ENCODE measurements at places on chromosomes 3 and 15. TPM values are rescaled to one million over a fixed set of nuclear protein-coding genes. Genes with fewer than 3 reads are reported as not detected.

FAM219B gene
- 58.0 TPM for total RNA-seq

RBMS3 gene
- 185 TPM for total RNA-seq

SERINC4 gene
- total RNA-seq, result not detected

UROC1 gene
- not detected for total RNA-seq

IQCF5 gene
- not detected for total RNA-seq

FBXL22 gene
- total RNA-seq, result 2.8 TPM

LRRC49 gene
- total RNA-seq, result 4.0 TPM

OSBPL10 gene
- 11.0 TPM for total RNA-seq

ZNF860 gene
- 0.50 TPM for total RNA-seq

DNA sequence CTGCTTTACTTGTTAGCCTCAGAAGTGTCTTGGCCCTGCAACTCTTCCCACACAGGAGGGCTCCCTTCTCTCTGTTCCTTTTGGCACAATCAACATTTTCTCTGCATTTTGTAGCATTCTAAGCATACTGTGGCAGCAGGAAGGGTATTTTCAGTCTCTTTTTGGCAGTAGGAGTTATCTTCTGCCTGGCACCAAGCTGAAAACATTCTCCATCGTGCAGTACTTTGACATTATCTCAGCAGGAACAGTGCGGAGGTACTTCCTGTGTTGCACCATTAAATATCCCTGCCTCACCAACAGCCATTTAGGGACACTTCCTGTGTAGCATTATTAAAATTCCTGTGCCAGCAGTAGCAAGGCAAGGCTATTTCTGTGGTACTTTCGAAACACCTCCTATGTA is 233.2 kb upstream of the SEMA6D start:
- DNase-seq, result no peak

- DNase-seq, result no peak
These were observed 9.8 kb downstream of the SCG5 start for GRCh38 chr15:32651229-32651837.

GRCh38 chr3:188491276-188491687 is 337.3 kb downstream of the LPP start:
- DNase-seq, result no peak

DNA sequence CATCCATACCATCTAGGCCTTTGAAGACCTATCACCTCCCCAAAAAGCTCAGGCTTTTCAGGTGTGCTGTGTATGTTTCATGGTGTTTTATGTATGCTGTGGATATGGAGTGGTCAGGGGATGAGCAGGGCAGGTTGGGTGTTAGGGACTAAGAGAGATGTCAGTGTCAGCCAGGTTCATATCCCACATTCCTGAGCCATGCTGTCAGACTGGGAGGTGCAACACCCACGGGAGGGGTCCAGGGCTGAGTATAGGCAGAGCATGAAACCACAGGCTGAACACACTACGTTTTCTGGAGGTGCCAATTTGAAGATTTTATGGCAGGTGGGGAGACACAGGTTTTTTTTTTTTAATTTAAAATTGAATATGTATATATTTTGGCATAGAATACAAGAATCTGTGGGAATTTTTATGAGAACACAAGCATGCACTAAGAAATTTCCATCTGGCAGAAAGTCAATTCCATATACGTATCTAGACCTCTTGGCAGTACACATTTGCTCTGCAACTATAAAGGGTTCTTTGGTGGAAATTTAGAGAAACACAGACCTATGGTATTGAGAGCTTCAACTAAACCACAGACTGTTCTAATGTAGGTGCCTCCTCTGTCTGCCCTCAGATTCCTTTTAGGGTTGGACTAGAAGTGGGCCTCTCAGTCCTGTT is 101.9 kb upstream of the RNU6-1 start:
- DNase-seq, result no peak

DNA sequence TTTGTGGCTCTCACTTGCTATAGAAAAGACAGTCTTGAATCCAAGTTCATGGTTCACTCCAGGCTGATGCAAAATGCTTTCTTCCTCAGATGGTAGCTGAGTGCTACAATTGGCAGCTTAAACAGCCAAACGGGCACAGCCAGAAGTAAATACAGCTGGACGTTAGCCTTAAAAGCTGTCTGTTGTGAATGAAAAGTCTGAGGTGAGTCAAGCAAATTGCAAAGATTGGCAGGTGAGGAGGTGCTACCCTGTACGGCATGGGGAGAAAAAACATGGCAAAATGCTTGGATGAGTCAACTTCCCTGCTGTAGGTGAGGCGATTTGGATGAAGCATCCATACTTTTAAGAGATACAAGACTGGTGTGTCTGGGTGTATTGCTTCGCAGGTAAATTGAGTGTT is 40.5 kb downstream of the IL5RA start:
- DNase-seq, result no peak

GRCh38 chr3:99637016-99637367 is 1.4 kb upstream of the COL8A1 start:
- DNase-seq, result no peak

DNA sequence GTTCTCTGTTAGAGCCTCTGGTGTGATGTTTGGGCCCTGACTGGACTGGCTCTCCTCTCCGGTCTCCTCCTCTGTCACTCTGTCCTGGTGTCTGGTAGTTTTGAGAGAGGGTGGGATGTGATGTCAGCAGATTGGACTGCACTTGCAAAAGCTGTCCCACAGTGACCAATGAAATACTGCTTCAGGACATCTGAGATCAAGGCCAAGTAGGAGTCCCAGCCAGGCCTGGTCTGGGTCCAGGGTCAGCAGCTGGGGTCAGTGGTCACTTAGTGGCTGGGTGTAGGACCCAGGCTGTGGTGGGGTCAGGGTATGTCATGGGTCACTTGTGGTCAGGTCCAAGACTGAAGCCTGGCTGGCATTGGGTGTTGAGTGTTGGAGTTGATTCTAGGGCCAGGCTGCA is 20.9 kb downstream of the ALDH1L1 start:
- no peak for DNase-seq

GRCh38 chr3:18740631-18741583 is 315.8 kb upstream of the SATB1 start:
- no peak for DNase-seq

GRCh38 chr3:126358816-126359181 is 1.6 kb upstream of the KLF15 start:
- DNase-seq, result no peak

DNA sequence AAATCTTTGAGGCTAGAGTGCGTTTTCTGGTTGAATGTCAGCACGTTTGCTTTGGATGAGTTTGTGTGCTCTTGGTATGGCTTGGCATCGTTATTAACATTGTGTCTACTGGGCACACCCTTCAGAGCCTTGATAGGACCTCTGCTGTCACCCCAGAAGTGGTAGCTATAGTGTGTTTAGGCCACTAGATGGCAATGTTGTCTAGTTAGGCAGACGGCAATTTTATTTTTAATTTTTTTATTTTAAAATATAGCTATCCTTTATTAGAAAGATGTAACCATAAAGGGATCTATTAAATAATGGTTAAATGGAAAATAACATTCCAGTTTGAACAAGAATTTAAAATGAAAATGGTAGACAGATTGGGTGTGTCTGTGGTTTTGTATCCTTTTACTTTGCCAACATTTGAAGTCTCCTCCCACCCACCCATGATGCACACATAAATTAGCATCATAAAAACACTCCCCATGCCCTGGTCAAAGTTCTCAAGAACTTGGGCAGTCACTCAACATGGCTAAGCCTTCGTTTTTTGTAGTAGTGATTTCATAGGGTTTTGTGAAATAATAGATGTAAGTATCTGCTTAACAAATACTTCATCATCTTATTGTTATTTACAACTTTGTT is 200.7 kb downstream of the KCNH8 start:
- DNase-seq, result no peak

DNA sequence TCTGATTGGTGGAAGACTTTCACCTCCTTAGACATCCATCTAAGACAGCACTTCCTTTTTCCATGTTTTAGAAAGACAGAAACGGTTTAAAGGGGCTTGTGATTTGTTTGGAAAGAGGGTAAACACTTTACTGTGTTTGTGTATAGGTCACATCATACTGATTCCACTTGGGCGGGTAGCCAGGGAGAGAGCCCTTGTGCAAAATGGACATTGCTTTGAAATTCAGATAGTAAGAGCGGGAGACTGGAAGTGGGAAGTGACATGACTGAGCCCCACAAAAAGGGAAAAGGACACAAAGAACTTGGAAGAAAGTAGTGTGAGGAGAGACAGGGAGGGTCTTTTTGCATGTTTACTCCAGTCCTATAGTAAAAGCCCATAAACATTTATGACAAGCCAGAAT is 195.6 kb upstream of the CNTN4 start:
- no peak for DNase-seq

GRCh38 chr3:101228441-101228840 is 91.9 kb downstream of the IMPG2 start:
- no peak for DNase-seq

- DNase-seq, result no peak
These were observed 205.1 kb downstream of the GAP43 start for GRCh38 chr3:115828401-115828800.

GRCh38 chr3:78163379-78163778 is 1123.5 kb downstream of the ROBO2 start:
- no peak for DNase-seq

- DNase-seq, result no peak
These were observed 168.3 kb upstream of the TRIM42 start for GRCh38 chr3:140509534-140509933.

GRCh38 chr3:123244128-123244527 is 42.4 kb downstream of the SEC22A start:
- no peak for DNase-seq

- DNase-seq, result no peak
These were observed 191.9 kb upstream of the IL12A start for GRCh38 chr3:159796744-159797143.

DNA sequence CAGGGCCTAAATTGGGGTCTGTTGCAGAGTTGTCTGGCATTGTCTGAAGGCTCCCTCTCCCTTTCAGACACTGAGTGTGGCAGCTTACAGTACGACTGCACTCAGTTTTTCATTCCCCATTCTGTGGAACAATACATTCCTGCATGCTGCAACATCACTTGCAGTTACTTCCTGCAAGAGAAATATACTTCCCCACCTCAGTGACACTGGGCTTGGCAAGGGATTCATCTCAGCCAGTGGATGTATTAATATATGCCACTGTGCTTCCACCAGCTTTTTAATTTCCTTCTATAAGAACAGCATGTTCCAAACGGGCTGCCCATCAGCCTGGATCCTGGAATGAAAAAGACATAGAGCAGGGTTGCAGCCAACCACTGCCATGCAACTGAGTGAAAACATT is 23.1 kb downstream of the B3GALNT1 start:
- DNase-seq, result no peak

DNA sequence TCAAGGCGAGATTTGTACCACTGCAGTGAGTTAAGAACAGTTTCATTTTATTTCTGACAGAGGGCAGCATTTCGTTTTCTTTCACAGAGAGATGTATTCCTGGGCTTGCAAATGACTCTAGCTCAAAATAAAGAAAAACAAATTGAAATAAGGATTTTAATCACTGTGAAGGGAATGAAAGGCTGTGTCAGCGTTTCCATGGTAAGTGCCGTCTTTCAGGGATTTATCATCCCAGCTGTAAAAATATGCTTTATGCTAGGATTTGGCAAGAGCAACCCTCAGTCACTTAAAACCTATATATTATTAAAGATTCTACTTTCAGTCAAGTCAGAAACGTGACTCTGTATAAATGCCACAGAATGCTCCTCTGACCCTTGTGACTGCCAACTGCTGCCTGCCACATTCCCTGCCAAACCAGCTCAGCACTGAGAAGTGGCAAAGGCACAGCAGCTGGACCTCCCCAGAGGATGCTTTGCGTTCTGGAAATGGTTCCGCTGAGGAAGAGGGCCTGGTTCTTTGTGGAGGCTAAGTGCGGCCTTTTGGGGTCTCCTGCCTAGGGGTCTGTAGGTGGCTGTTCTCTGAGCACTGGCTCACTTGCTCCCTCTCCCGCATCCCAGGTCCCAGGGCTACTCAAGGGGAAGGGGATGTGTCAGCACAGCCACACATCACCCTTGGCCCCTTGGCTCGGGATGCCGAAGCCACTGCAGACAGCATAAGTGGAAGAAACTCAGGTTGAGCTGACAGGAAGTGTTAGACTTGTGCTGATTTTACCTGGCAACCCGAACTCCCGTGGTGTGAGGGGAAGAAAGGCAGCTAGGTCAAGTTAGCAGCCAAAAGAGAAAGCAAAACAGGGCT is 56.6 kb upstream of the POMGNT2 start:
- DNase-seq, result no peak

DNA sequence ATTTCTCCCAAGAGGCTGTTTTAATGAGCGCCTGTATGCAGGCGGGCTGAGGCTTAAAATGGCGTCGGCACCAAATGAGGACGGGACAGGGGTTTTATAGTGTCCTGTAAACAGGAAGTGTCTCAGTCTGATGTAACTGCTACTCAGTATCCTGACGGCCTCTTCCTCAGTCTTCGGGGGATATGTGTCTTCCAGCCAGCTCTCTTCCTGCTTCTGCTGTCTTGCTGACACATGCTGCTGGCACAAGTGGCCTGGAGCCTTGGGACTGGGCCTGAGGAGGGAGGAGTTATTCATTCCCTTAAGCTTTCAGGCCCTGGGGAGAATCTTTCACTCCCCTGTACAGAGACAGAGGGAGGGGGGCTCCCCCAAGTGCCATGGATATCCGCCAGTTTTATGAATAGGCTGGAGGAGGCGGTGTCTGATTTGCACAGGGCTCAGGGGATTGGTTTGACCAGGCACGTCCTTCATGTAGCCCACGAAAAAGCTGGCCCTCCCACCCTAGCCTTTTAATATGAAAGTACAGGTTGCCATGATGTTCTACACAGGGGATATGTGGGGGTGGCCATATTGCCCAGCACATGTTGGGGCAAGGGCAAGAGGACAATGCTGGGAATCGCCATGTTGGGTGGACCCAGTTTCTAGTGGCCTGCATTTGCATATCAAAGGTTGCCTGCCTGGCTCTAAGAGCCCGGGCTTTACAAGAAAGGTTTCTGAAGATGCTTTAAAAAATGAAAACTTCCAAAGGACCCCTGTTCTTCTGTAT is 19.9 kb downstream of the NDUFB4 start:
- DNase-seq, result no peak

GRCh38 chr15:101676921-101677329 is 24.7 kb upstream of the TM2D3 start:
- no peak for DNase-seq

GRCh38 chr3:83890039-83890762 is 1068.6 kb upstream of the CADM2 start:
- no peak for DNase-seq

- no peak for DNase-seq
These were observed 33.2 kb downstream of the ABHD2 start for GRCh38 chr15:89121414-89121813.

- no peak for DNase-seq
These were observed 42.9 kb downstream of the UACA start for GRCh38 chr15:70720228-70721016.

- no peak for DNase-seq
These were observed 17.5 kb upstream of the GASK1A start for GRCh38 chr3:42961633-42962032.
